Epithelial cell of prostate (primary cell): ENCODE measurements at places on chromosomes 1 and 21.
A peak's percentile ranks its signal among the peaks of the same experiment; 100 is the strongest.

- DNase-seq: no peak
These were observed 109.9 kb downstream of the IGSF21 start for GRCh38 chr1:18217398-18218043.

DNA sequence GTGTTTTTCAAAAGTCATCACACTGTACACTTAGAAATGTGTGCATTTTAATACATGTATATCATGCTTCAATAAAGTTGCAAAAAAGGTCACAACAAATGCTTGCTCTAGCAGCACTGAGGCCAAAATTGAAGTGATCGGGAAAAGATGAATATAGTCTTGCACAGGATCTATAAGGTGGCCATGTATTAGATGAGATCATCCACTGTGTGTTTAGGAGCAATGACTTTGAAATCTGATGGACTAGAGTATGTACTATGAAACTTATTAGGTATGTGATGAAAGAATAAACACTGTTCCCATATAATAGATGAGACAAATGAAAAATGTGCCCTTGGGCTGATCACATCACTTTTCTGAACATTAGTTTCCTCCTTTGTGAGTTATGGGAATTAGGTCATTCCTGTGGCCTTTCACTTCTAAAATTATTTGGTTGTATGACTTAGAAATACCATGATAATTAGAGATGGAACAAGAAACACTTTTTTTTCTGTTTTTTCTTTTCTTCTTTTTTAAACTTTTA, 984.6 kb downstream of the ADGRL2 start:
- DNase-seq: no peak

DNA sequence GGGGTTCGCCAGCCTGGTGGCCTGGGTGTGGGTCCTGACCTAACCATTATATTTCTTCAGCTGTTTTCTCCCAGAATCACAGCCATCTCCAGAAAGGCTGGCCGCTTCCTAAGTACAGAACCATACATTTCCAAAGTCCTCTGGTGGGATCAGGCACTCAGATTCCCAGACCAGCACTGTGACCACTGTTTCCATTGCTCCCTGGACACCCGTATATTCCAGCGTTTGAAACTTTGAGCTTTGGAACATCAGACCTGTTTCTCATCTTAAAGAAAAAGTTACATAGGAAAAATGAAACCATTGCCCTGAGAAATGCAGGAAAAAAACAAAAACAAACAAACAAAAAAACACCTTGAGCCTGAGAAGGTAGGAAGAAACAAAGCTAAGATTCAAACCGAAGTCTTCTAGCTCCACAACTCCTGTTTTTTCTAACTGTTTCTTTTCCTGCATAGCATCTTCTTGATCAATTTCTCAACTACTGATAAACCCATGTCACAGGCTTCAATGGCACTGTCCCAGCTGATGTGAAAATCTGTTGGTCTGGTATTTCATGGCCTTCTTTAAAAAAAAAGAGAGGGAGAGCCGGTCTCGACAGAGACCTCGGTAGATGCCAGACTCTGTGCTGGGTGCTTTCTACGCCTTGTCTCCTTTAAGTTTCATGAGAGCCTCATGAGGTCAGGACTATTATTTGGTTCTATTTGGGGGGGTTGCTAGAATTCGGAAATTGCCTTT, 221.3 kb downstream of the TOMM20 start:
- no peak for DNase-seq

DNA sequence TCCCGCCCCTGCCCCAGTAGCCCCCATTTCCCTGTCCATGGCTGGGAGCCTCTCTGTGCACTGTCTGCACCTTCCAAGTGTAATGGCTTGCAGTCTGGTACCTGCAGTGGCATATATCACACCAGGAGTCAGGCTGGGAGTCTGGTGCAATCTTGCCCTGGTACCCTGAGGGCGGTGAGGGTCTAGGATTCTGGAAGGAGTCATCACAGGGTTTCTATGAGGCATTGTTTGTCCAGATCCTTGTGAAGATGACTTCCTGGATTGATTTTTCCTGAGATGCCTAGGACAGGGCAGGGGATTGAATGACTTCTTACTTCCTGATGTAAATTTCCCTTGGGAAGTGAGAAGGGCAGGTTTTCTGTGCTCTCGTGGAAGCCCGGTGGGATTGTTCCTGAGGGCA, 5.9 kb upstream of the PKP1 start:
- no peak for DNase-seq

DNA sequence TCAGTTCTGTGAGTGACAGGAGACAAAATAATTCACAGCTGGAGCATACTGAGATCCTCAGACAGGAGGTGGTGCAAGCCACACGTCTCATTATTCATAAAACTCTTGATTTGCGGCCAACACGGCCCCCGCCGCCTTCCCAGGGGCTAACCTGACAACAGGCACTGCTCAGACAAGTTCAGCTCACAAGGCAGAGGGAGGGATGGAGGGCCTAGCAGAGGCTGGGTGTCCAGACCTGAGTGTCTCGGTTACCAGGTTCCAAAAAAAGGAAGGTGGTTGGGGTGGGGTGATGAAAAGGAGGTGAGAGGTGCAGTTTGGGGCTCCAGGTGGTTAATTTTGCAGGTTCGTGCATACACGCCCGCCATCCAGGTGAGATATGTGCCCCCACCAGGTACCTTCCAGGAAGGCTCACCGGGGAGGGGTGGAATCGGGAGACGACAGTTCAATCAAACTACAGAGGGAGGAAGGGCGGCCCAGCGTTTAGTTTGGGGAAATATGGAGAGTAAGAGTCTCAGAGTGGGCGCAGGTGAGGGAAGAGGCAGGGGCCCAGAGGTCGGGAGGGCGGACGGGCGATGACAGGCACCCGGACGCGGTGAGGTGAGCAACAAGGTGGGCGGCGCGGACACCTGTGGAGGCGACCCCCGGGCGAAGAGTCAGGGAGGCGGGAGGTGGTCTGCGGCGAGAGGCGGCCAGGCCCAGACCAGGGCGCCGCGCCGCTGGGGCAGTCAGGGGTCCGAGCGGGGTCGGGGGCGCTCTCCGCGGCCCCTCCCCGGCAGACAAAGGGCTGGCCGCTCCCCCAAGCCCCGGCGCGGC, 629 bp downstream of the CTNNBIP1 start:
- no peak for DNase-seq

DNA sequence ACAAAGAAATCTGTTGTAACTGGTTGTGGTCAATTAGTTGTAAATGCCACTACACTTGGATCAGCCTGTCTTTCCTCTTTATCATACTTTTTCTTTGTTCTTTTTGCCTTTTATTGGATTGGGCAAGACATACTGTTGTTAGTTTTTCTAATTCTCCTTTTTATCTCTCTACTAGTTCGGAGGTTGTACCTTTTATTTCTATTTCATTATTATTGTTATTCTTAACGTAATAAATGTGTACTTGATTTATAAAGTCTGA, 59.2 kb downstream of the IVNS1ABP start:
- DNase-seq: peak; percentile 48

DNA sequence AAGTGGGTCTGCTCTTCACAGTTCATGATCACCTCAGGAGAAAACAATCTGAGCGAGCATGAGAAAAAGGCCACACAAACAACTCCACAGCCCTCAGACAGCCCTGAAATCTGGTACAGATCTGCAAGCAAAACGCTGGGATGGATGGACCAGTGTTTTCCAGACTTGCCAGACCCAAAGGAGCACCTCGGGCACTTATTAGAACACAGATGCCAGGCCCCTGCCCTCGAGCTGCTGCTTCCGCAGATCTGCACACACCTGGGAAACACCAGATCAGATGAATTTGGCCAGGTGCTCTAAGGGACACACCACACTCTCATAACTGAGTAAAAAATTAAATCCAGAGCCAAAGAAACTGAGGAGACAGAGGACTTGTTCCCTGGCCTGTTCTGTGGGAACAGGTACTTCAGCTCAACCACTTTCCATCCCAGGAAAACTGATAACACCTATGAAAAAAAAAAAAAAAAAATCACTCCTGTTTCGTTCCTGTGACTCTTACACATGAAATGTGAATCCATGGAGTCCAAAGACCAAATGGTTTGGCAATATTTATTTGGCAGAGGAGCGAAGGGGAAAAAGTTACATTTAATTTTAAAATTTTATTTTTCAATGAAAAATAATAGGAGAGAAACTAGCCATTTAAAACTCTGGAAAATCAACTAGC, 202.9 kb upstream of the ESRRG start:
- no peak for DNase-seq

- DNase-seq: no peak
These were observed 43.8 kb downstream of the CAPN2 start for GRCh38 chr1:223755992-223756775.

- no peak for DNase-seq
These were observed 4.9 kb upstream of the PROX1 start for GRCh38 chr1:213982672-213983492.

GRCh38 chr1:203162403-203162802, 13.2 kb downstream of the MYBPH start:
- DNase-seq: no peak

DNA sequence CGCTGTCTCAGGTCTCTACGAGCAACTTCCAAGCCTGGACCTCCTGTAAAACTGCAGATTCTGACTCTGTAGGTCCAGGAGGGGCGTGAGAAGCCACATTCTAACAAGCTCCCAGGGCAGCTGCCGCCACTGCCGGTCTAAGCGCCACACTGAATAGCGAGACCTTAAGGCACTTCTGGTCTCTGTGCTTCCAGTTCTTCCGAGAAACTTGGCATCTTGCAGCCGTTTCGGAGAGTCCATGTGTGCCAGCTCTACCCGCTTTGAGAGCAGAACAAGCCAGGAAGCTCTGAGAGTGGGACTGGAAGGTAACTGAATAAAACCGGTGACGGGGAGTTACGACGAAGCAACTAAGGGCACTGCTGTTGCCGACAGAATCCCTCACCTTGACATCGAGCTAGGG, 12.5 kb downstream of the AGT start:
- DNase-seq: no peak

GRCh38 chr1:53654216-53655210, 84.5 kb downstream of the GLIS1 start:
- DNase-seq: no peak

- DNase-seq: no peak
These were observed 19.0 kb downstream of the TMEM63A start for GRCh38 chr1:225863167-225863566.

DNA sequence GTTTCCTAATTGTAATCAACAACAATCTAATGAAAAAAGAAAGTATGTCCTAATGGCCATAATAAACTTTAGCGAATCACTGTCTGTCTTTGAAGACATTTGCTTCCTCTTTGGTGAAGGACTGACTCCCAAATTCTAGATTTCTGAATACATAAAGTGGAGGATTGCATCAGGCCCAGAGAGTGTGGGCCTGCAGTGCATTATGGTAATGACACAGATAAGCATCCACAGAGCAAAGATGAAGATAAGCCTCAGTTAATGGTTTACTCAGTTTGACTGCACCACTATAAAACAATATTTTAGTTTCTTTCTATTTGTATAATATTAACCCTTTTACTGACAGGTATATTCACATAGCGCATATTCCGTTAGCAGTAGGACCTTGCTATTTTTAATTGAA, 365.5 kb downstream of the KCTD3 start:
- no peak for DNase-seq

DNA sequence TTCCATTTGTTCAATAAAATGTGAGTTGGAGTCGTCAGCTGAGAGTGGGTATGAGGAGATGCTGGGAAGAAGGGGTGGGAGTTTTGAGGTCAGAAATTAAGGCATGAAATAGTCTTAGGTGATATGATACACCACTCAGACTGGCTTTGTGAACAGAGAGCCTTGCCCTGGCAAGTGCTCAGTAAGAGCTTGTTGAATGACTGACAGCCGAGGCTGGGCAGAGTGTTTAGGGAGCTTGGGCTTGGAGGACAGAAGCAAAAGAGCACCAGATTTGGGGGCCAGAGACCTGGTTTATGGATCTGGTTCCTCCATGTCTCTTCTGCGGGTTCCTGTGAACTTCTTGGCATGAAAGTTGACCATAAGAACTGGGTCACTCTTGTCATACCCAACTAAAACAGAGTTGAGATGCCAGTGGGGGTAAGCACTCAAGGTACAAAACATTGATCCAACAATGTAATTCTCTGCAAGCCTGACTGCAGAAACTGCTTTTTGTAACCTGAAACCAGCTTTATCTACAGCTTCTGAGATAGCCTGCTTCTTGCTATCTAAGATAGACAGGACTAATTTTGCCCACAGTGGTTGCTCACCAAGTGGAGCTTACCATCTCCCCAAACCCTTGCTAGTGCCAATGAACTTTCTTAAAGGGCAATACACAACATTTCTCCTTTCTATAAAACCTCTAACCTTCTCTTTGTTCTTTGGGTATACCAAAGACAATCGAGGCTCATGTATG, 126.4 kb downstream of the TENT5C start:
- DNase-seq: no peak

- DNase-seq: no peak
These were observed 7.3 kb upstream of the ANKRD13C start for GRCh38 chr1:70361727-70362398.

DNA sequence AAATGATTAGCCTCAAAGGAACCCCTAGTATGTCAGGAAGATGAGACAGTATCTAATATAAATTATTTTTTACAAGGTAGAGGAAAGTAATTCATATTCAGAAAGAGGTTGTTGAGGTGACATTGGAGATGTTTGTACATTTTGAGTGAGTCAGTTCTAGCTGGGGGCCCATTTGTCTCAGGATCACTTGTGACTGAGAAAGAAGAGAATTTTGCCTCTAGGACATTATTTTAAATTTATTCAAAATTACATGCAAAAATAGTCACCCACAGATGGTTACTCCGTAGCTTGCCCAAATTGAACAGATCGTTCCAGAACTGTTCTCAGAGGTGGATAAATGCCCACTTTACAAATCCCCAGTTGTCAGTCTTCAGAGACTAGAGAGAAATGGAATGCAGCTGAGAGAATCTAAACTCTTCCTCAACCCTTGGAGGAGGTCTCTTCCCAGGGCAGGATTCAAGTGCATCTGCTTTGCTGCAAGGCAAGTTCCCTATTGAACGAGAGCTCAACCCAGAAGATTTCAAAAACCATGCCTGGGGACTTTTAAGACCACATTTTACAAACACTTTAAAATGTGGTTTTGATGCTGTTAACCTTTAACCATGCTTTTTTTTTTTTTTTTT, 987.8 kb upstream of the ADAMTS5 start:
- DNase-seq: no peak

- DNase-seq: no peak
These were observed 4.0 kb downstream of the CASQ2 start for GRCh38 chr1:115764541-115764940.

- no peak for DNase-seq
These were observed 481.1 kb downstream of the PTBP2 start for GRCh38 chr1:97202481-97203380.

DNA sequence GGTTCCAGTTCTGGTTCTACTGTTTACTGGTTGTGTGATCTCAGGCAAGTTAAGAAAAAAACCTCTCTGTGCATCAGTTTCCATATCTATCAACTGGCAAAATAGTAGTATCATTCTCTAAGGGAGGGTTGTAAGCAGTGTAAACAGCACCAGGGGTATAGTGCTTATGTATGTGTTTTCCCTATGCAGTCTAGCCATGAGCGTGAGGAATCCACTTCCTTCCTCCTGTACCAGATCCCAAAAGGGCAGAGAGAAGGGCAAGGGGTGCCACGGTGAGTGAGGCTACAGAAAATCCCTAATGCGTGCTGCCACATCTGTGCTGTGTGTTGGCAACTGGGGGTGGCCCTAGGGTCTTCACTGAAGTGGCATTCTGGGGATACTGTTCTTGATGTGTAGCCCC, 18.4 kb upstream of the RNF19B start:
- no peak for DNase-seq
